ENCODE measurements at places on chromosomes 3 and 15.

DNA sequence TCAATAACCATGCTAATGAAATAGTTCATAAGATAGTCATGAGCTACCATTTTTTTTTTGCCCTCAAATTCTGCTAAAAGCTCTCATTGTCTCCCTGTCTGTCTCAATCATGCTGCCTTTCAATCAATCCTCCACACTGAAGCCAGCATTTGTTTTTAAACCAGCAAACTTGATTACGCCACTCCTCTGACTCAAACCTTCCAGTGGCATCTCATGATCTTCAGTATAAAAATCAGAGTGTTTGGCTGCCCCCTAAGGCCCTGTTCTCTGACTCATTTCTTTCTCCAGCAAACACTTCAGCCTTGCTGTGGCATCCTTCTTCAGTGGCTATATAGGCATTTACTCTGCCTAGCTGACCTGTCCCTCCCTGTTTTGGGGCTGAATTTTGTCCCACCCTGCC is 36.0 kb upstream of the EOMES start:
- peak; percentile 30 for DNase-seq

DNA sequence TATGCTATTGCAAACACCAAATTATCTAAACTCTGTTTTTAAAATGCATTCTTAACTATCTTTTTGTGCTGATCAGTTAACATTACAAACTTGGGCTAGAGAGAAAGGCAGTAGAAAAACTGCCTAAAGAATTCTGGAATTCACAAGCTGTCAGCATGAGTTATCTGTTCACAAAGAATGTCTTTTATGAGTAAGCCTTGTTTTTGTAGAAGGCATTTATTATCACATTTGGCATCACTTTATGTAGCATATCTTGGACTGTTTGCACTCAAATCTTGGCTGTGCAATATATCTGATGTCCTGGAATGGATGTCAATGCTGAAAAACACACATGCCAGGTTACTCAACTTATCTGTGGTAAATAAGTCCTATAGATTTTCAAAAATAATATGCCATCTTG is 15.5 kb upstream of the BCHE start:
- no peak for DNase-seq

- peak; percentile 95 for DNase-seq
Measured at GRCh38 chr15:66851311-66852063, 149.5 kb downstream of the SMAD6 start.

GRCh38 chr15:52858782-52859176 is 68.6 kb upstream of the ONECUT1 start:
- no peak for DNase-seq

DNA sequence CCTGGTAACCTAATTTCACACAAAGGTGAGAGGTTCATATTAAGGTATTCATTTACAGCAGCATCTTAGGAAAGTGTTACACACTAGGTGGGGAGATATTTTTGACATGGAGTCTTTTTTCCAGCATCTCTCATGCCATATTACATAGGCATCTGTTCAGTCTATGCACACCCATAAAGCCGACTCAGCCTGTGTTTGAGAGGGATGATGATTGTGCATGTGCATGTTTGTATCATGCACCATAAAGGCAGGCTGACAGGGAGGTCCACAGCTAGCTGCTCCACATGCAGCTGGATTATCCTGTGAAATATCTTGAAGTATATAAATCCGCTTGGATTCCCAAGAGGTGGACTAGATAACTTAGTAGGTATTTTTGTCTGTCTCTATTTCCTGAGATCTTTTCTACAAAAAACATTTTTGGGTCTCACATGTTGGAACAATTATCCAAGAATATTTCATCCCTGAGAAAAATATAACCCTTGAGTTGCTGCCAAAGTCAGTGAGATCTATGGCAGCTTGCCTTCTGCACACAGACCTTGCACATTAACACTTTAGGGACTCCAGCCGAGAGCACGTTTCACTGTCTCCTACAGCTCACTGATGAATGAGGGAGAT is 288.4 kb upstream of the DPH6 start:
- no peak for DNase-seq

- DNase-seq: peak; percentile 15
Measured at GRCh38 chr15:96054621-96055020, 275.9 kb upstream of the NR2F2 start.

GRCh38 chr3:123752228-123752627 is 131.9 kb downstream of the MYLK start:
- DNase-seq: no peak

DNA sequence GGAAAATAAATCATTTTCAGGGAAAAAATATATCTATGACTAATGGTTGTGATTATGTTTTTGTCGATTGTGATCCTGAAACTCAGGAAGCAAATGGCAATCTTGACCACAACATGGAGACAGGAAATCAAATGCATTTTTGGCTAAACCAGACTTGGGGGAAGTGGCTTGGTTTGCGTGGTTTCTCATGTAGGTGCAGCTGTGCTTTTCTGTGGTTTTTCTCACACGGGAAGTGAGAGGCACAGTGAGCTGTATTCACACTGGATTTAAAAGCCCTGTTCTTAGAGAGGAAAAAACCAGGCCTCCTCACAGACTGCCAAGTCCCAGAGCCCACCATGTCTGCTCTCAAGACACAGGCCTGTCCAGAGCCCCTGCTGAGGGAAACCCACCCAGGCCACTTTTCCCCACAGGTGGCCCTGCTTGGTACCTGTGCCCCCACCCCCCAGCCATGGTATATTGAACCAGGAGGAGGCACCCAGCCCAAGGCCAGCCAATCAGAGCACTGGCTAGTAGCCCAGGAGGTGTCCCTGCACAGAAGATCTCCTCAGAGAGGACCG is 46.1 kb downstream of the BTD start:
- no peak for DNase-seq

- DNase-seq: peak; percentile 98
Measured at GRCh38 chr3:143971359-143972154, at the start of gene DIPK2A. DIPK2A (plus strand) TSS chr3:143971823; CDS start chr3:143972333, 510 bp downstream.

- DNase-seq: no peak
Measured at GRCh38 chr15:83209333-83209732, 1.7 kb upstream of the HDGFL3 start.

DNA sequence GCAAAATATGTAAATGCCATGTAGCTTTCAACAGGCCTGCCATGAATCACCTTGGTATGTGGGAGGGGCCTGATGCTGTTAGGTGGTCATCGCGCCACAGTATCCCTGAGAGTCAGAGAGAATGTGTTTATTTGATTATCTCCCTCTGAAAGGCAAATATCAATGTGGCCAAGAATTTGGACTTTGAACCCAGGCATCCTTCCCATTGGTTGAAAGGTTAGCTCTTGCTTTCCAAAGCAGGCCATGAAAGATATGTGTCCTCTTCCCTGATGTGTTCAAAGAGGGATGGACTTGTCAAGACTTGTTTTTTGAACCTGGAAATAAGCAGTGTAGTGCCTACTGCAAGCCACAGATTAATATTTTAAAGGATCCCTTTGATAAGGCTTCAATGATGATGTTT is 36.7 kb downstream of the SRP14 start:
- DNase-seq: peak; percentile 77

DNA sequence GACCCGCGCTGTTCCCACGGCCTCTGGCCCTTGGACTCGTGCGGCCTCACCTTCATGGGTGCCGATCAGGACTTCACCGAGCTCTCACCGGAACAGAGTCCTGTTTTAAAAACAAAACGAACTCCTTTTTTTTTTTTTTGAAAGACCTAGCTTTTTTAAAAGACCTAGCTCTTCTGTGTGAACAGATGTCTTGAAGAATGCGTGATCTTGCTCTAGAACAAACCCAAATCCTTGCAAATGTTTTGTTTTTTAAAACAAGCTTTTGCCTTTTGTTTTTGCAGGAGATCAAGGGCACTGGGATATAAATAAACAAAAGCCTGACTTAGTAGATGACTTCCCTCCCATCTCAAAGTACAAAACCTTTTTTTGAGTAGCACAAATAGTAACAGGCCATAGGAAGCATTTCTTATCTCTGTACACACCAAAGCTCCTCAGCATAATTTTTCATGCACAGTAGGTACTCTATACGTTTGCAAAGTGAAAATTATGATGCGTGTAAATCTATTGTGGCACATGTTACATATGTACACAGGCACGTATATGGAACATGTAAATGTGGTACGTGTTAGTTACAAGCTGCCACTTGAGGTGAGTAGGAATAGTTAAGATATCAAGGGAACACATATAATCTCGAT is 1.1 kb upstream of the MSL2 start:
- no peak for DNase-seq

DNA sequence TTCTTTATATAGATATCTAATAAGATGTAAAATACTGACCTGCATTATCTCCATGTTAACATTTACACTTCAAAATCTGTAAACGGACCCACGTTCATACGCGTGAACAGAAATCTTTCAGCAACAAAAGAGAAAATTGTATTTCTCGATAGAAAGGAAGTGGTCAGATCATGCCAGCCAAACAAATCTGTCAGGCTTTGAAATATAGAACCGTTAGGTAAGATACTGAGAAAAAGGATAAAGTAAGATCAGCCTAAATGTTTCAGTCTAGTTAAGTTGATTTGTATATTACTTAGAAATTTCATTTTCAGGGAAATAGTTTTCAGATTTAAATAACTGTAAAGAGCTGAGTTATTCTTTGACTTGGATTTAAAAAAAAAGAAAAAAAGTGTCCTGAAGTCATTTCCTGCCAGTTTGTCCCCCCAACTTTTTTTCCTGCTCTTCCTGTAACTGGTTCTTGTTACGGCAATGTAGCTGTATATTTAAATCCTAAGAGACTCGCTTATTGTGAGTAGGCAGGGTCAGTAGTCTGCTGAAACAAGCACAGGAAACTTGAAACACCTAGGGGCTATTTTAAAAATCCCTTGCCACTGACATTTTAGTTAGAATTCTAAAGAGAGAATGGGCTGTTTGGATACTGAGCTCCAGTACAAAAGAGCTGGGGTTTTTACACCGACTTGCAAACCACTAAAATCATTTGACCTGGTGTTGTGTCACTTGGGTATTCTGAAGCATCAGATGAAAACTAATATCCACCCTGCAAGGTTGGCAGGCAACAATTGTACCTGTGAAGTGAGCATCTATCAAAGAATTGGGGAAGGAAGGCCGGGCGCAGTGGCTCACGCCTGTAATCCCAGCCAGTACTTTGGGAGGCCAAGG is 237.5 kb downstream of the UBE2E2 start:
- DNase-seq: no peak

GRCh38 chr3:188527389-188527788 is 373.4 kb downstream of the LPP start:
- DNase-seq: no peak

DNA sequence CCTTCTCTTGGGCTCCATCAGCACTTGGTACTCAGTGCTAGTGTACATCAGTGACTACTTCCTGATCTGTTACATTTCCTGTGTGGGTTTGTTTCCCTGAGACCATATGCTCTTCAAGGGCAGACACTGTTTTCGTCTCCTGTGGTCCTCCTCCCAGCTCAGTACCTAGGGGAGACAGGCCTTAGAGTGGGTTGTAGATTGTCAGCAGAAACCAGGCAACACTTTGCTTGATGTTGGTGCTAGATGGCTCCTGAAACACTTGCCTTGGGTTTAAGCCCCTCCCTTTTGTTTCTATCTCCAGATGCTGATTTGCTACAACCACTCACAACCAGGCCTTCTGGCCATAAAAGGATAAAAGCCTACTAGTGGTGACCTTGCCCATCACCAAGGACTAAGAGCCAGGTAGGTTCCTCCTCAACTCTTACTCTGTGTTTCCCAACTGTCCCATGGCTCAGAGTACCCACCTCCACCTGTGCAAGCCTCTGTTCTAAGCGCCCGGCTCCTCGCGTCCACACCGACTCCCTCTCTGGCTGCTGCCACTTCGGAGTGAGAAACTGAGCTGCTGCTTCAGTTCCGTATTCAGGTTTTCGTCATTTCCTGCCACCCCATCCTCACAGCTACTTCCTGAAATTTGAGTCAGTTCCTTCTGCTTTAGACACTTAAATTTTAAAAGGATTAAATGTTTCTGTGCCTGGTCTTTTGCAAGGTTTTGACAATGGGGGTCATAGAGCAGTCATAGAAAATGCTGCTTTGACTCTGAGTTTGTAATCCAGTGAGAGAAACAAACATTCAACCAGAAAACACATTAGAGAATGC is at the start of gene HCLS1:
Gene HCLS1 (minus strand): TSS at position 548 of the 816 bp plus-strand sequence. CDS start 2,556 bp downstream, outside the sequence.
- no peak for DNase-seq

- no peak for DNase-seq
Measured at GRCh38 chr3:125645616-125646015, 50.3 kb upstream of the OSBPL11 start.
